ENCODE measurements at places on chromosomes 3 and 15. TPM values are rescaled to one million over a fixed set of nuclear protein-coding genes. Genes with fewer than 3 reads are reported as not detected.

DNA sequence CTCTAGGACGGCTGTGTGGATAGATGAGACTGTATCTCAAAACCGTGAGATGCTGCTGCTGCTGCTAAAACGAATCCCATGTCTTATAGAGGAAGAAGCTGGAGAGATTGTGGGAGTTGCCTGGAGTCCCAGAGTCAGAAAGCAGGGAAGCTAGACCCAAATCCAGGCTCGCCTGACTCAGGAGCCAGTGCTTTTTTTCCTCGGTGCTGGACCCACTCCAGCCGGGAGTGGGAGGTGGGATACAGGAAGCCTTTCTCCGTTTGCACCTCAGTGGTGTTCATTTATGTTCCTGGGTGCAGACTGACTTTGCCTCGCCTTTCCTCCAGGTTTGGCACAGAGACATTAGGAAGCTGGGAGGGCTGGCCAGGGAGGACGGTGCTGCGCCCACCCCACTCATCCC, 150.9 kb upstream of the LINGO1 start:
- no peak overlapping the region for H3K4me3 ChIP-seq
- no peaks in the 10 kb centered on the region for H3K36me3 ChIP-seq
- H3K27ac ChIP-seq, result no peak overlapping the region
- no peaks in the 10 kb centered on the region for H3K4me1 ChIP-seq
- no peak for DNase-seq

GRCh38 chr3:26682406-26682805, 59.8 kb downstream of the LRRC3B start:
- no peaks in the 10 kb centered on the region for H3K4me1 ChIP-seq
- H3K4me3 ChIP-seq, result no peak overlapping the region
- H3K36me3 ChIP-seq, result no peaks in the 10 kb centered on the region
- no peaks in the 10 kb centered on the region for H3K27me3 ChIP-seq
- no peak overlapping the region for H3K27ac ChIP-seq
- DNase-seq, result no peak

DNA sequence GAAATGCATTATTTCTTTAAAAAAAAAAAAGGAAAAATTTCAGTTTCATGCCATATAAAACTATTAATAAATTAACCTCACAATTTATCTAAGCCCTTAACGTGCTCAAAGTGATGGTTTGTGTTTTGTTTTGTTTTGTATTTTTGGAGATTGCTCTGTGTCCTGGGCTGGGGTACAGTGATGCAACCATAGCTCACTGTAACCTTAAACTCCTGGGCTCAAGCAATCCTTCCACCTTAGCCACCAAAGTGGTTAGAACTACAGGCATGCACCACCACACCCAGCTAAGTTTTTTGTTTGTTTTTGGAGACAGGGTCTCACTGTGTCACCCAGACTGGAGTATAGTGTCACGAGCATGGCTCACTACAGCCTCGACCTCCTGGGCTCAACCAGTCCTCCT, 180.7 kb downstream of the UBE2E2 start:
- DNase-seq, result no peak
- no peaks in the 10 kb centered on the region for H3K36me3 ChIP-seq
- no peak overlapping the region for H3K4me3 ChIP-seq

RARRES1 gene
- total RNA-seq, result 94.0 TPM

- no peaks in the 10 kb centered on the region for H3K4me1 ChIP-seq
- no peak overlapping the region for H3K4me3 ChIP-seq
- no peak for DNase-seq
- H3K27ac ChIP-seq, result no peak overlapping the region
- H3K36me3 ChIP-seq, result no peaks in the 10 kb centered on the region
- H3K27me3 ChIP-seq, result no peaks in the 10 kb centered on the region
Observed at GRCh38 chr3:142275856-142276255, 50.5 kb upstream of the GK5 start.

FETUB gene
- not detected for total RNA-seq

DNA sequence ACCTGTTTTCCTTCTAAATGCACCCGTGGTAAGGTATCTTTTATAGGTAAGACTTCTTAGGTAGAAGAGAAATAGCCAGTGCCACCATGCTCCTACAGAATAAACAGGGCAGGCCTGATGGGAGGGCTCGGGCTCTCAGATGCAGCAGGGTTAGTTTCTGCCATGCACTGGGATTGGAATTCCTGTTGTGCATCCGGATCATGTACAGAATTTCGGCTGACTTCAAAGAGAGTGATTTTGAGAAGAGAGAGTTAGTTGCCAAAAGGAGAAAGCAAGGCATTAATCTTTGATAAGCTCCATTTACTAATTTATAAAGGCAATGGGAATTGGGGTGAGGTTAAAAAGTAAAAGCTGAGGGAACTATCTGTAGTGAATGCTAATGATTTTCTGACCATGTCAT, 211.2 kb downstream of the WDR72 start:
- no peak overlapping the region for H3K4me3 ChIP-seq
- H3K36me3 ChIP-seq, result no peaks in the 10 kb centered on the region
- no peak overlapping the region for H3K27ac ChIP-seq
- H3K27me3 ChIP-seq, result no peaks in the 10 kb centered on the region
- no peaks in the 10 kb centered on the region for H3K4me1 ChIP-seq

GRCh38 chr15:82130248-82130647, 84.4 kb upstream of the MEX3B start:
- H3K27me3 ChIP-seq, result no peaks in the 10 kb centered on the region
- no peaks in the 10 kb centered on the region for H3K4me1 ChIP-seq
- no peaks in the 10 kb centered on the region for H3K36me3 ChIP-seq
- H3K27ac ChIP-seq, result no peak overlapping the region
- H3K4me3 ChIP-seq, result no peak overlapping the region

ASB14 gene
- not detected for total RNA-seq

DNA sequence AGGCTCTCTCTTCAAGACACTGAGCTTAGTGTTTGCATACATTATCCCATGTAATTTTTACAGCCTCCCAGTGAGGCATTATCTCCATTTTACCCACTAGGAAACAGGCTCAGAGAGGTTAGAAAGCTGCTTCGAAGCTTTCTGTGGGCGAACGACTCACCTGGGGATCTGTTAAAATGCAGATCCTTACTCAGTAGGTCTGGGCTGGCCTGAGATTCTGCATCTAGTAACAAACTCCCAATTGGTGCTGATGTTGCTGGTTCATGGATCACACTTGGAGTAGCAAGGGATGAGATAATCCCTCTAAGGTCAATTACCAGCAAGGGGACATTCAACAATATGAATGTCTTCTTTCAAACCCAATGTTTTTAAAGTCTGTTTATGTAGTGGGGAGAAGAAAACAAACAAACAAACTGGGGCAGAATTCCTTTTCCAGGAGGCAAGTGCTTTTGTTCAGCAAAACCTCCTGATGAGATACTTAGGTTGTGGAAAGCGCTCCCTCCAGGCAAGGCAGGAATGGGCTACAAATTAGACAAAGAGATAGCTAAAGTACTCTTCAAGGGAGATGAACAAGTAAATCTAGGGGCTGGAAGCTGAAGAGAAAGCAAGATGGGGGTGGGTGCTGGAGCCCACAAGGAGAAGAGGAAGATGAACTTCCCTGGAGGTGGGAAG, 311.9 kb downstream of the SHQ1 start:
- peak overlapping the region; percentile 2 for H3K27ac ChIP-seq
- H3K36me3 ChIP-seq, result no peaks in the 10 kb centered on the region
- H3K4me3 ChIP-seq, result no peak overlapping the region
- DNase-seq, result no peak
- H3K27me3 ChIP-seq, result no peaks in the 10 kb centered on the region
